Stimulated activated CD4-positive, alpha-beta T cell treated with anti-CD3 and anti-CD28 coated beads, Interleukin-15, amount 100 ng/mL, for 48 hours (primary cell): ENCODE measurements at places on chromosomes 5 and 9.

DNA sequence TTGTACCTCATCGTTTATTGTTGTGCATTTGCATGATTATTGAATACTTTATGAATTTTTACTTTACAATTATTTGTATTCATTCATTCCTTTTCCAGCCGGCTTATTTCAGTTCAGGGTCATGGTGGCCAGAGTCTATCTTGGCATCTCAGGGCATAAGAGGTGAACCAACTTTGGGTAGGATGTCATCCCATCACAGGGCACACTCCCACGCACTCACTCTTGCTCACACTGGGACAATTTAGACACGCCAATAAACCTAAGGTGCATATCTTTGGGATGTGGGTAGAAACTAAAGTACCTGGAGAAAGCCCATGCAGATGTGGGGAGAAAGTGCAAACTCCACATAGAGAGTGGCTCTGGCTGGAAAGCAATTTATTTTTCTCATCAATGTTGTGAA, 158.1 kb upstream of the MAST4 start:
- DNase-seq = no peak

- DNase-seq = no peak
Measured at GRCh38 chr5:21573416-21574314, 1279.5 kb downstream of the CDH12 start.

DNA sequence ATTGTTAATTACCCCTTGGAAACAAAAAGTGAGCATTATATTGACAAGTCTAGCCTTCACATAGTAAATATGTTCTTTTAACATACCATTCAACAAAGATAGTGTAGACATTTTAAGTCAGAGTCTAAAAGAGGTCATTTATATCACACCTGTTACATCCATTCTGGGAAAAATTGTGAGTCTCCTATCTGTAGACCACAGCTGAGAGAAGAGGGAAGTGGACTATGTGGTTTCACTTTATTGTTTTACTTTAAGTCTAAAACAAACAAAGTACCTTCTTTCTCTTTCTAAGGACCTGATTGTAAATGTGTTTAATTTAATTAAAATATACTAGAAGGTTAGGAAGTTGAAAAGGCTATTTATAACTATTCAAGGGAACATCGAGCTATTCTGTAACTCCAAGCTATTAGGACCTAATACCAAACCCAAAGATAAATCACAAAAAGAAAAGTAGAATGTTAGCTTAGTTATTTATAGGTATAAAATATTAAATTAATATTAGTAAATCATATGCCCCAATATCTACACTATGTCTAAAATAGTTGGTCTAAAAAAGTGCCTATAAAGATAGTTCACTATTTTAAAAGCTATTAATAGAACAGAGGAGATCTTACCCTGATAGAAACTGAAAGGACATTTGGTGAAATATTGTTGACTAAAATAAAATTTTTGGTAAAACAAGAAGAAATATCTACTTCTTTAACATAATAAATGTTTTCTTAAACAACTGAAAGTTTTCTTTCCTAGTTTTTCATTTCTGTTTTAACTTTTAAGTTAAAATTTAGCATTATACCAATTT, 134.9 kb downstream of the TMEM167A start:
- no peak for DNase-seq

DNA sequence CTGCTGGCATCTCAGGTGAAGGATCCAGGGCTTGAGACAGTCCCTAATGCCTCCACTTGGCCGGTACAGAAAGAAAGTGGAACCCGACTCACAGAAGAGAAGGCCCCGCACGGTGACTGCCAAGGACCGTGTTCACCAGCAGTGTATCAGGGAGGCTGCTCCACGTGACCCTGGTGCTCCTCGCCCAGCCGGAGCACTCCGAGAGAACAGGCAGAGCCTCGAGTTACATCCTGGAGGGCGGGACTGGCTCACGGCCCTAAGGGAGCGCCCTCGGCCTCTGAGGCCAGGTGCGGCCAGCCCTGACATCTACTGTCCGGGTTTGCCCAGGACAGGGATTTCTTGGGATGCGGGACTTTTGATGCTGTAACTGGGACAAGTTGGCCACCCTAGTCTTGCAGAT, 104.0 kb upstream of the SARDH start:
- no peak for DNase-seq

DNA sequence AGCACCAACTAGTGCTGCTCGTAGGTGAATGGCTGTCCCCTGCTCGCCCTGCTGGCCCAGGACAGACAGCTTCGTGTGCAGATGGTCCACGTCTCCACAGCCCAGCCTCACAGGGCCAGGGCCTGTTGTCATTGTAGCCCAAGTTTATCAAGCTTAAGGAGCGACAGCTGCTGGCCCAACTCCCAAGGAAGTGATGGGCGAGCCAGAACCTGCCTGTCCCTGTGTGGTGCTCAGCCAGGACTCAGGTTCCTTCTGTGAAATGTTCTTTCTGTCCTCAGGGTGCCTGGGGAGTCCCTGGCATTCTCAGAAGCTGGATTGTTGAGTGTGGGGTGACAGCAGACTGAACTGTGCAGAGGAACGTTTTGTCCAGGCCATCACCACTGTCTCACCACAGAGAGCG, 16.4 kb downstream of the TRIP13 start:
- no peak for DNase-seq

- no peak for DNase-seq
Measured at GRCh38 chr5:161261668-161262323, 284.7 kb downstream of the GABRB2 start.

- DNase-seq = no peak
Measured at GRCh38 chr9:105138306-105138801, 106.1 kb upstream of the SLC44A1 start.

- no peak for DNase-seq
Measured at GRCh38 chr9:136862849-136863622, 3.1 kb downstream of the EDF1 start.

DNA sequence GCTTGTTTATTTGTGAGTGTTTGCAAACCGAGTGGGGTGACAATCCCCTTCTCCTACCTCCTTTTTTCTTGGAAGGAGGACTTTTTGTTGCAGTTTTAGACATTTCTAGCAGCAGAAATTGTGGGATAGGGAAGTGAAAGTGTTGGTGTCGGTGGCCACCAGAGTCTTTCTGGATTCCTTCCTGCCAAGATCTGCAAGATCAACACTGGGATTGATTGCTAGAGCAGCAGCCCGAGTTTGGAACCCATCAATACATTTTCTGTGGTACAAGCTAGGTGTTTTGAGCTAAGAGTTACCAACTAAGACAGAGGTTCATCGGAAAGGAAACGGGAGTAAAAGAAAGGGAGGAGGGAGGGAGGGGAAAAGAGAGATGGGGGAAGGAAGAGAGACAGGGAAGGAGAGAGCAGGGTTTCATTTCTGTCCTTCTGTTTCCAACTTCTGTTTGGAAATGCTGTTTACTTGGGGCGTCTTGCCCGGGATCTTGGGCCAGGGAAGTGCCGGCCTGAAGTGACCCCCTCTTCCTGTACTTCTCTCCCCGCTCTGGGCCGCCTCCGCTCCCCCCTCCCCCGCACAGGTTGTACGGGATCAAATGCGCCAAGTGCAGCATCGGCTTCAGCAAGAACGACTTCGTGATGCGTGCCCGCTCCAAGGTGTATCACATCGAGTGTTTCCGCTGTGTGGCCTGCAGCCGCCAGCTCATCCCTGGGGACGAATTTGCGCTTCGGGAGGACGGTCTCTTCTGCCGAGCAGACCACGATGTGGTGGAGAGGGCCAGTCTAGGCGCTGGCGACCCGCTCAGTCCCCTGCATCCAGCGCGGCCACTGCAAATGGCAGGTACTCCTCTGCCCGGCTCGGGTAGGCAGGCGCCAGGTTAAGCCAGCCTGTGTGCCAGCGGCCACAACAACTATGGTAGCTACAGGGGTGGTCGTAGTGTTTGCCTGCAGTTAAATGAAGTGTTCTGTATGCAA, 4.0 kb downstream of the ISL1 start:
- no peak for DNase-seq

DNA sequence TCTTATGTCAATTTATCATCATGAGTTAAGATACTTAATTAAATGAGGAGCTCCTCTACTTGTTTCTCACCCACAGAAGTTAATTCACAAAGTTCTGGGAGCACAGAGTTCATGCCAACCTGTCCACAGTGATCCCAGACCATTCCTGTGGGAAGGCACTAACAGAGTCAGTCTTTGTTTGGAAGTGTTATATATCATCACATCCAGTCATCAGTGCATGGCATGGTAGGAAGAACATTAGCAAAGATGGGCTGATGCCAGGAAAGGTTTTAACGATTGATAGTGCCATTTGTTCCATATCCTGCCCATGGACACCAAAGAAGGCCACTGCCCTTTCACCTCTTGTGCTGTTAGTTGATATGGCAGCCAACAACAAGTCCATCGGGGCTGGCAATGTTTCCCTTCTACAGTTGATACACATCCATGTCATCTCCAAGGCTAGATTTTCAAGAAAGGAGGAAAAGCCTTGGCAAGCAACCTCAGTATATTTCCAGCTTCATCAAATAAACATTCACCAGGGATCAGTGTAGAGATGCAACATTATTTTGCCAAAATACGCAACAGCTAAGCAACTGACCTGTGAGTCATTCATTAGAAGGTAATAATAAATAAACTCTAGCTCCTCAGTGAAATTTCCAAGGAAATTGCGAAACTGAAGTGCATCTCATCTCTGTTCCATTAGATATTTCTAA, 169.6 kb downstream of the RORB start:
- no peak for DNase-seq

GRCh38 chr5:140883927-140884697, 2.2 kb downstream of the PCDHA13 start:
- DNase-seq = no peak

- no peak for DNase-seq
Measured at GRCh38 chr5:15618938-15619337, 119.0 kb downstream of the FBXL7 start.

GRCh38 chr5:71907001-71907588, 188.0 kb downstream of the CARTPT start:
- no peak for DNase-seq

DNA sequence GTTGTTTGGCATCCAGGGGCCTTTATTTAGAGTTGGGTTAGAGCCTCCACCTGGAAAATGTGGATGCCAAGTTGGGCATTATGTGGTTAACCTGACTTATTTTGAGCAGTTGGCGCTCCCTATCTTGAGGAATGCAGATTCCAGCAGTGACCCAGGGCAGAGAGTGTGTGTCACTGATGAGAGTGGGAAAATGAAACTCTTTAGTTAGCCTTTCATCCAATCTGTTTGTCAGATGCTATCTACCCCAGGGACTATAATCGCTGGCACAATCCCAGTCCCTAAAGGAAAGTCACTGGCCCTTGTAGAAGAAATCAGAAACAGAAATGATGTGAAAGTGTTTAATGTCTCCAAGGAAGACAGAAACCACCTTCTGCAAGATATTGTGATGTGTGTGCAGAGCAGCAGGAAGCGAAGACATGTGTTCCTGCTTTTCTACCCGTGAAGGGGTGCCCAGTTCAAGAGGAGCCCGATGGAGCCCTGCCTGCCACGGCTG, 10.2 kb upstream of the STING1 start:
- no peak for DNase-seq

GRCh38 chr9:18848657-18849056, 184.4 kb downstream of the SAXO1 start:
- no peak for DNase-seq

DNA sequence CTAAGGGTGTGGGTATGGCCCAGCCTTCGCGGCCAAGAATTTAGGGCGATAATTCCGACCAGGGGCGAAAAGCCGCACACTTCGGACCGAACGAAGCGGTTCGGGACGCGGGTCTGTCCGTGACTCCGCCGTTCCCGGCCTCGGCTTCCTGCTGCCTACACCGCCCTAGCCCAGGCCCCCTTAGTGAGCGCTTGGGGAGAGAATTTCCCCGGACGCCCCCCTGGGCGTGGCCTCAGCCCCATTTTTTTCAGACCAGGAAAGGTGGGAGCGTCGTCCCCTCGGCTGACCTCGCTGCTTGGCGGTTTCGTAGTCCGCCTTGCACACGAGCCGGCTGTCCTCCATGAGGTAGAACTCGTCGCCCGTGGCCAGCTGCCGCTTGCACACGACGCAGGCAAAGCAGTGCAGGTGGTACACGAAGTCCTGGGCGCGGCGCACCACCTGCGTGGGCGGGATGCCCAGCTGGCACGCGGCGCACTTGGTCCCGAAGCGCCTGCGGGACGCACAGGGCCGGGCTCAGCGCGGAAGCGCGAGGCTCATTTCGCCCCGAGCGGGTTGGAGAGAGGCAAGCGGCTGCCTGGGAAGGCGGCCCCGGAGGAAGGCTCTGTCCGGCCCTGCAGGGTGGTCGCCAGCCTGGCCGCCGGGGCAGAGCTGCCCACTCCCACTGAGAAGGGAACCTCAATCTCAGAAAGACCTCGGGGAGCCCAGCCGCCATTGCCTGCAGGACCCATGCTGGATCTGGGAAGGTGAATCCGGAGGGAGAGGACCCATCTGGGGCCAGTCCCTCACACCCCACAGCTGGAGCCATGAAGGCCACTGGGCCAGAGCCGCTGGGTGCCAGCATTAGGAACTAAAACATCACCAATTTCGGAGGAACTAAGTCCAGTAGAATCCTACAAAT, 5.3 kb downstream of the LHX3 start:
- no peak for DNase-seq

GRCh38 chr5:175082346-175082745, 358.0 kb downstream of the MSX2 start:
- no peak for DNase-seq

DNA sequence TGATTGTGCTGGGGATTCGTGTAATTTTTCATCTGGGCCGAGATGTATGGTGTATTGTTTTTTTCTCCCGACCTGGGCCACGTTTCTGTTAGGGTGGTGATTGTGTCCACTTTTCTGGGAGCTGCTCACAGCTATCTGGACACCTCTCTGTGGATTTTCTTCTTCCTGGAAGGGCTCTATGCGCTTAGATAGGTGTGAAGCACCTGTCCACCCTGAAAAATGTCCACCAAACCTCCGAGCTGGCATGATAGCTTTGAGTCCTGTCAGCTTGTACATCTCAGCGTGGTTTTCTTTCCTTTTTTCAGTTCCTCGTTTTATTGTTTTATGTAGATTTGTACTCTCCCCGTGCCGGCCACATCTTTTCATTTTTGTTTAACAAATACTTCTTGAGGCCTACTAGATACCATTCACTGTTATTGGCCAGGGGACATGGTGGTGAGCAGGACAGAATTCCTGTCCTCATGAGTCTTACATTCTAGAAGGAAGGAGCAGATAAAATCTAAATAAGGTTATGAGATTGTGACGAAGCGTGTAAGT, 1.1 kb downstream of the UGCG start:
- DNase-seq = no peak

- DNase-seq = no peak
Measured at GRCh38 chr5:170280011-170280493, 17.5 kb downstream of the LCP2 start.

GRCh38 chr5:36763454-36763853, 113.1 kb upstream of the NIPBL start:
- no peak for DNase-seq

- no peak for DNase-seq
Measured at GRCh38 chr5:2332521-2332920, 419.0 kb downstream of the IRX2 start.

- DNase-seq = no peak
Measured at GRCh38 chr9:4814913-4815312, 22.2 kb downstream of the RCL1 start.

- no peak for DNase-seq
Measured at GRCh38 chr9:73265876-73266275, 114.2 kb downstream of the ANXA1 start.

GRCh38 chr9:17865881-17866280, 287.0 kb downstream of the SH3GL2 start:
- DNase-seq = no peak
